ENCODE measurements at places on chromosomes 1 and 21.

DNA sequence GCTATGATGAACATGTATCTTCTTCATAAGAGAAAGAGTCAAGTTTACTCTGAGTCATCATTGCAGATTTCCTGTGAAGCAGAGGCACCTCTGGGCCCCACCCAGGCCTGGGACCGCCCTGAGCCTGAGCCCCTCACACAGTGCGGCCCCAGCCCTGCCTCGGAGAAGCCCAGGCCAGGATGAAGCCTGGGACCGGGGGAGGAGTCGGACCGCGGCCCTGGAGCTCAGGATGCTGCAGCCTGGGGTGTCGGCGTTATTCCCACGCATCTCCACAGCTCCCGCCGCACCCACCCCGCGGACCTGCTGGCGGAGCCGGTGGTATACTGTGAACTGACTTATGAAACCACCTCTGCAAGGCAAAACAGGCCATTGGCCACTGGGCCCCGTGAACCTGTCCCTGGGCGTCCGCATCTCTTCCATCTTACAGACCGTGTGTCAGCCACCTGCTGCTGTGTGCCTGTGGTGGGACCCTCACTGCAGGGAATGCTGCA is 2.4 kb upstream of the COL6A1 start:
- DNase-seq, result no peak

DNA sequence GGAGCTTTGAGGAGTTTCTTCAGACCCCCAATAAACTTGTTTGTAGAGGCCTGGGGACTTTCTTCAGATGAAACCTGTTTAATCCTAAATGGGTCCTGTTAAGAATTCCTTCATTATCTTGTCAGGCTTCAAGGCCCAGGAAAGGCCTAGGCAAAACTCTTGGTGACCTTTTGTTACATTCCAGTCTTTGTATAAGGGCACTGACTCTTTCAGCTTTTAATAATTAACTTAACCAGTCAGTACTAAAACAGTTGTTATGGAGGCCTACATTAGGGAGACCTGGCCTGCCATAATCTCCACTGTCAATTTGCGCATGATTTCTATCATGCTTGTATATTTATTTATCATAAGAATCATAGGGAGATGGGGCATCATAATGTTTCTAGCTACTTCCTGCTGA is 110.2 kb downstream of the FCRL5 start:
- no peak for DNase-seq

DNA sequence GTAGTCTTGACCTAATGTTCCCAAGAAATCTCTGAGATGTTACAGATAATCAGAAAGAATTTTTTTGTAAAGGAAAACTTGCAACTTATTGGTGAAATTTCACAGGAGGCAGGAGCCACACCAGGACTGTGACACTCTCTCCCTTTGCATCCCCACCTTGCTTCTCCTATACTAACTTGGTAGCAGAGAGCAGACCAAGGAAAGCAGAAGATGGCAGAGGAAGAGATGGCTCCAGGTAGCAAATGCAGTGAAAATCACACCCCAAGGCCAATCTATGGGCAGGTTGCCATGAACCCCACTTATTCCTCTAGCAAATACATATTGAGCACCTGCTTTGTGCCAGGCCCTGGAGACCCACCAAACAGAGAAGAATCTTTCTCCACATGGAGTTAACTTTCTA is 303.4 kb upstream of the C1orf174 start:
- DNase-seq, result no peak

- DNase-seq, result no peak
Measured at GRCh38 chr1:160880216-160880615, 4.8 kb downstream of the ITLN1 start.

GRCh38 chr1:202143768-202144401 is 652 bp downstream of the ARL8A start:
- no peak for DNase-seq

GRCh38 chr21:37087188-37087587 is 14.1 kb downstream of the TTC3 start:
- DNase-seq, result no peak

- DNase-seq, result no peak
Measured at GRCh38 chr1:187474336-187474735, 645.6 kb downstream of the PLA2G4A start.

- DNase-seq, result no peak
Measured at GRCh38 chr21:24939291-24939690, 668.0 kb downstream of the MRPL39 start.

- DNase-seq, result no peak
Measured at GRCh38 chr1:242185731-242186130, 186.8 kb upstream of the MAP1LC3C start.
